ENCODE measurements at places on chromosomes 3 and 15. TPM values are rescaled to one million over a fixed set of nuclear protein-coding genes. Genes with fewer than 3 reads are reported as not detected.
A peak's percentile ranks its signal among the peaks of the same experiment; 100 is the strongest.

CGNL1 gene
- 5.9 TPM for total RNA-seq

ACTC1 gene
- total RNA-seq: 9.6 TPM

GP5 gene
- 0.14 TPM for total RNA-seq

- H3K4me1 ChIP-seq: no peaks in the 10 kb centered on the region
- no peaks in the 10 kb centered on the region for H3K36me3 ChIP-seq
- no peak overlapping the region for H3K27ac ChIP-seq
- peaks cover 3% of the 10 kb centered on the region for H3K27me3 ChIP-seq
- DNase-seq: no peak
- no peak overlapping the region for H3K4me3 ChIP-seq
Observed at GRCh38 chr3:165210132-165210531, 13.9 kb upstream of the SLITRK3 start.

- no peaks in the 10 kb centered on the region for H3K27me3 ChIP-seq
- H3K27ac ChIP-seq: no peak overlapping the region
- H3K4me3 ChIP-seq: no peak overlapping the region
- H3K4me1 ChIP-seq: no peaks in the 10 kb centered on the region
- DNase-seq: no peak
Observed at GRCh38 chr3:172799246-172799645, 48.7 kb downstream of the ECT2 start.

DNA sequence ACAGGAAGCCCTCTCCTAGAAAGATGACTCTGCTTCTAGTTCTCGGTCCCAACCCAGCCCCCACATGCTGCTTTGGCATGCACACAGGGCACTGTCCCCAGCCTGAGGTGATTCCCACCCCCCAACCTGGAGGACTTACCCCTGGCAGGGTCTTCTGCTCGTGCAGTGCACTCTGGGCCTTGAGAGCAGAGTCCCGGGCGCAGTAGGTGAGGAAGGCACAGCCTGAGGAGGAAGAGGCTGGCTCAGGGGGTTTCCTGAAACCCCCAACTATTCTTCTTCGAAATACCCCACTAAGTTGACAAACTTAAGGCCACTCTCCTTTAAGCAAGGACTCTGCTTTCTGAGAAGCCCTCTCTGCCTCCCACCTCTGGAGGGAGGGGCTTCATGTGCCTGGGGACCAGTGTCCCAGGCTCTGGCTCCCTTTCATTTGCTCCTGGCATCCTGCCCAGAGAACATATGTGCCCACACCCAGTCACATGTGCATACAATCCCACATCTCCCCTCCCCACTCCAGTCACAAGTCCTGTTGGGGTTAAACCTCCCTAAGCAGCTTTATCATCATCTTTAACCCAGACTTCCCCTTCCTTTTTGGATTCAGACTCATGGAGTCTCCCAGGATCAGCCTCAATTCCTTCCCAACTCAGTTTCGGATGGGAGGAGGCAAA, 4.1 kb downstream of the CELF6 start:
- H3K4me1 ChIP-seq: peaks cover 7% of the 10 kb centered on the region
- DNase-seq: no peak
- no peak overlapping the region for H3K4me3 ChIP-seq
- no peak overlapping the region for H3K27ac ChIP-seq
- H3K36me3 ChIP-seq: no peaks in the 10 kb centered on the region

- no peak for DNase-seq
- no peak overlapping the region for H3K27ac ChIP-seq
- H3K4me1 ChIP-seq: no peaks in the 10 kb centered on the region
- no peaks in the 10 kb centered on the region for H3K27me3 ChIP-seq
Observed at GRCh38 chr3:13662238-13662847, 113.4 kb downstream of the FBLN2 start.

DNA sequence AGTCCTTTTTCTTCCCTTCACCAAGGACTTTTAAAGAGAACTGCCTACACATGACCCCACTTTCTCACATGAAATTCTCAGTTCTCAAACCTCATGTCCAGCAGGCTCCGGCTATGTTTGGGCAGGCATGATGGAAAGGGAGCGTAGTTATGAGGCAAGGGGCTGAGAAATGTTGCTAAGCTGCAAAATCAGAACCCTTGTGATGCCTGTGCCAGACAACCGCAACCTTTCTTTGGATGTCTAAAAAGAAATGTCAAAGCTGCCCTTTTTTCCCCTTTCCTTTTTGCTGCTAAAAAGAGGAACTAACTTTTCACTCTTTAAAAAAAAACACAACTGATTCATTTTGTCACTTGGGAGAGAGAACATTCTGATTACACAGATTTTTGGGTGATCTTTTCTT, 19.2 kb downstream of the GNB4 start:
- H3K27me3 ChIP-seq: no peaks in the 10 kb centered on the region
- no peak overlapping the region for H3K4me3 ChIP-seq
- H3K27ac ChIP-seq: peak overlapping the region; percentile 47
- DNase-seq: no peak
- H3K4me1 ChIP-seq: peaks cover 5% of the 10 kb centered on the region

DNA sequence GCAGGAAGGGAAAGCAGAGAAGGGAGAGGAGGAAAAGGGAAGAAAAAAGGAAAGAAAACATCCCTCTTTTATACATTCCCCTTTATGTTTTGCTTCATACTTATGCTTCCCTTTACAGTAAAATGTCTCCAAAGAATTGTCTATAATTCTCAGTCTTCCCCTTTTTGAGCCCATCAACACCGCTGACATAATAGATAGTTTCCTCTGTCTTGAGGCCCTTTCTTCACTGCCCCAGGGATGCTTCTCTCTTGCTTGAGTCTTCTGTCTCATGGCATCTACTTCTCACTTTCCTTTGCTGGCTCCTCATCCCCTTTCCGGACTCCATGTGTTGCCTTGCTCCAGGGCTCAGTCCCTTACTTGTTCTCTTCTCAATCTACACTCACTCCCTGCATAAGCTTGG, 99.7 kb upstream of the DAZL start:
- H3K27me3 ChIP-seq: no peaks in the 10 kb centered on the region
- H3K27ac ChIP-seq: no peak overlapping the region
- H3K4me1 ChIP-seq: no peaks in the 10 kb centered on the region
- no peak overlapping the region for H3K4me3 ChIP-seq
- no peak for DNase-seq

DNA sequence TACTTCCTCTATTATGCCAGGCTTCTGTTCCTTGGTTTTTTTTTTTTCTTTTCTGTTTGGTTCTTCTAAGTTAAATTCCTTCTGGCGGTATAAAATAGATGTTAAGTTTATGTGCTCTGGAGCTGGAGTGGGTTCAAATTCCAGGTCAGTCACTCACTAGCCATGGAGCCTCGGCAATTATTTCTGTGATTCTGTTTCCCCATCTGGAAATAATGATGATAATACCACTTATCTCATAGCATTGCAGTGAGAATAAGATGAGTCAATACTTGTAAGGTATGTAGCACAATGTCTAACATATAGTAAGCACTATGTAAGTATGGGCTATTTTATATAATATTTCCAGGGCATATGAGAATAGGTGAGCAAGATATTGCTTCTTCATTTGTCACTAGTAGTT, 33.2 kb upstream of the ZDHHC23 start:
- no peak overlapping the region for H3K27ac ChIP-seq
- H3K4me1 ChIP-seq: no peaks in the 10 kb centered on the region
- no peaks in the 10 kb centered on the region for H3K36me3 ChIP-seq

GRCh38 chr3:162764051-162764807, 1267.6 kb downstream of the OTOL1 start:
- H3K4me3 ChIP-seq: no peak overlapping the region
- no peak for DNase-seq
- H3K27ac ChIP-seq: no peak overlapping the region

Data from thymus (tissue), 14 donors.